NCI-H1436 treated with DMSO at 0.1 percent for 48 hours (cell line): ENCODE measurements at places on chromosomes 11 and 22.

DNA sequence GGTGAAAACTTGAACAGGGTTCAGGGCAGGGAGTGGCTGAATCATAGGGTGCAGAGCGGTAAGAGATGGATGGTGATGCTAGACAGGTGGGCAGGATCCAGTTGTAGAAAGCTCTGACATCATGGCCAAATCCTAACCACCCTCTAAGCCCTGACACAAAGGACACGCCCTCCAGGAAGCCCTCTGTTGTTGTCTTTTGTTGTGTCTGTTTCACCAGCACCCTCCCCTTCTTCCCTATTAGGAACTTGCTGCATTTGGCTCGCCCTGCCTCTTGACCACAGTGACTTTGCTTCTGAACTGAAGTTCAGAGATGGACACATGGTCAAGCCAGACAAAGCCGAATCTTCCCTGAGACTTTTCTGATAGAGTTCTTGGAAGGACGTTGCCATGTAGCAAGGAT, 14.2 kb upstream of the APOL6 start:
- no peak for DNase-seq

DNA sequence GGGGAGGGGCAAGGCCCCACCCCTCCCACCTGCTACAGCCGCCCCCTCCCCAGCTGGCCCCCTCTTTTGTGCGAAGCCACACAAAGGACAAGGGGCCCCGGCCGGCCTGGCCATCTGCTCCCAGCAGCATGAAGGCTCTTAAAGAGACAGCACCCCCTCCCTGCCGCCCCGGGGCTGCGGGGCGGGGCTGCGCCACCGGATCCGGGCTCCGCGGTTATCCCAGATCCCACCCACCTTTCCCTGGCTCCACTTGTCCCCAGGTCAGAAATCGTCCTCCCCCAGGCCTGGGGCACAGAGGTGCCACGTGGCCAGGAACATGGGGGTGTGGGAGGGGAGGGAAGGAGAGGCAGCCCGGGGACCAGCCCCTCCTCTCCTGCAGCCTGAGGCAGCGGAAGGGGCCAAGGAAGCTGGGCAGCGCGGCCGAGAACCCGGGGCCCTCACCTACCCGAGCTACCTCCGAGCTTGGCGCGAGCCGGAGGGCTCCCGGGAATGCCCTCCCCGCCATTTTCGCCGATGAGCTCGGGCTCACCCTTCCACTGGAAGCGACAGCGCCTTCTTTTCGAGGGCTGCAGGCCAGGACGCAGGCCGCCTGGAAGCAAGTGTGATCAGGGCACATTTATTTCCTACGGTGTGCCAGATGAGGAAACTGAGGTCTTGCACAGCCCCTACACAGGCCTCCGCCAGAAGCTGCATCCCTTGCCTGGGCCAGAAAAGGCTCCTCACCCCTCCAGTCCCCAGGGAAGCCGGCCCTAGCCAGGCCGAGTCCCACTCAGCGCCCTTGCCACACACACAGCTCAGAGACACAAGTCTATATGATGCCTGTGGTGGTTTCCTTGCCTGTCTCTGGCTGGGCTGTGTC, 2.5 kb upstream of the RCOR2 start:
- no peak for DNase-seq

GRCh38 chr11:18706330-18707243, 8.0 kb downstream of the TMEM86A start:
- DNase-seq = no peak

DNA sequence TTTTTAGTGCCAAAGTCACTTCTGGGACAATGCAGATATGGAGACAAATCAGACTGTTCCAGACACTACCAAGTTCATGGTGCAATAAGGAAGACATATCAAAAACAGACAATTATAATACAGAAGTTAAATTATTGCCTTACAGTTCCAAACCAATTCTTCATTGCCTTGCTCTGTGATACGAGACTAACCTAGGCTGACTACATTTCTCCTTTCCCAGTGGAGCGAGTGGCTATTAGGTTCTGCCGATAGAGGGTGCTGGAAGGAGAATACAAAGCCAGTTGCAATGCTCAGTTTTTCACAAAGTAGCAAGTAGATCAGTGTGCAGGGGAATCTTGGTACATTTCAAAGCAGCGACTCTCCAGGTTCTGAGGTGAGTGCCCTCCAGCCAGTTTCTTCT, 67.8 kb downstream of the FAM168A start:
- DNase-seq = no peak

- no peak for DNase-seq
These were observed 28.9 kb downstream of the AP1B1 start for GRCh38 chr22:29359469-29359868.

DNA sequence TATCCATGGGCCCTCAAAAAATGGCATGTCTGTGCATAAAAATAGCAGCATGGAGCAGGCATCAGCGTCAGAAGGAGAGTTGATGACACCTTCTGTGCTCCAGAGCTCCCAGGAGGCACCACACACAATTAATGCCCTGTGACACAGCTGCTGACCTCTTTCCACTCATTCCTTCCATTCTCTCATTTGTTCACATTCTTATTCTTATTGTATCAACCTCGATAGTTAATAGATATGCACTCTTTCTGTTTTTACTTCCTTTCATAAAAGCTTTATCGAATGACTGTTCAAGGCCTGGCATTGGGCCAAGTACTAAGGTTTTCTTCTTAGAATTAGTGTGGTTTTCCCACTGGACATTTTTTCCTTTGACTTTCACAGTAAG, 266.0 kb upstream of the MTNR1B start:
- no peak for DNase-seq

DNA sequence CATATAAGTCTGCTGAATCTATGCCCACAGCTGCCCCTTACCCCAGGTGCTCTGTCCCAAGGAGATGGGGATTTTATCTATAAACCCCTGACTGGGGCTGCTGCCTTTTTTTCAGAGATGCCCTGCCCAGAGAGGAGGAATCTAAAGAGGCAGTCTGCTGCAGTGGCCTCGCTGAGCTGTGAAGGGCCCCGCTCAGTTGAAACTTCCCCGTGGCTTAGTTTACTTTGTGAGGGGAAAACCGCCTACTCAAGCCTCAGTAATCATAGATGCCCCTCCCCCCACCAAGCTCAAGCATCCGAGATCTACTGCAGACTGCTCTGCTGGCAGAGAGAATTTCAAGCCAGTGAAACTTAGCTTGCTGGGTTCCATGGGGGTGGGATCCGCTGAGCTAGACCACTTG, 7.4 kb upstream of the SCGB1D4 start:
- no peak for DNase-seq

- no peak for DNase-seq
These were observed 46.4 kb downstream of the RAB30 start for GRCh38 chr11:83025267-83025704.

DNA sequence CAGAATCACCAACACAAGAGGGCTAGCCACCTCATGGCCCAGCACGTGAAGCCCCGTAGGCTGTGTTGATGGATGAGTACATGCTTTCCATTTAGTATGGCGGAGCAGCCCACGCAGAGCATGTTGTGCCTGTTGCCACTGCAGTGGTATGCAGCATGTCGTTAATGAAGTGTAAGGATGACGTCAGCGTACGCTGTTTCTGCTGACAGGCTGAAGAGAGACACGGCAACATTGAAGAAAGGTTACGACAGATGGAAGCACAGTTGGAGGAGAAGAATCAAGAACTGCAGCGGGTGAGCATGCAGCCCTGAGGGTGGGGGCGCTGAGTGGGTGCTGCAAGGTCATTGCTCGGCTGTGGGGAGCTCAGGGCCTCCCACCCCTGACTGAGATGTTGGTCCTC, 62.8 kb downstream of the PPFIA1 start:
- DNase-seq = no peak

- DNase-seq = no peak
These were observed 167.4 kb downstream of the BRD1 start for GRCh38 chr22:49660321-49660720.
